ENCODE measurements at places on chromosomes 6 and 20.

DNA sequence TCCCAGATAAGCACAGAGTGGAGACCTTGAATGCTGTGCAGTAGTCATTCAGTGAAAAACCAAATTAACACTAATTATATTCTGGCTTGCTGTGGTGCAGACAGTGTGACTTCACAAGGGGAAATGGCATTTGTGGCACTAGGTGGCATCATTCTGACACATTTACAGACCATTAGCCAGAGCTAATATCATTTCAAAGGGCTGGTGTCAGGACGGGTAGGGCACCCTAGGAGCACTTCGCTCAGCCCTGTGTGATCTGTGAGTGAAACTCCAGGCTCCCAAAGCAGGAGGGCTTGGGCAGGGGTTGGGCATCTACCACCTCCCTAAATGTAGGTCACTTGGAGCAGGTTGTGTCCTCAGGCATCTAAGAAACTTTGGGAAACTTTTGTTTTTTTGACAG lies 555.8 kb downstream of the PKHD1 start:
- DNase-seq = no peak

- peak; percentile 84 for DNase-seq
These were observed 65.4 kb downstream of the ARHGAP18 start for GRCh38 chr6:129644567-129645015.

DNA sequence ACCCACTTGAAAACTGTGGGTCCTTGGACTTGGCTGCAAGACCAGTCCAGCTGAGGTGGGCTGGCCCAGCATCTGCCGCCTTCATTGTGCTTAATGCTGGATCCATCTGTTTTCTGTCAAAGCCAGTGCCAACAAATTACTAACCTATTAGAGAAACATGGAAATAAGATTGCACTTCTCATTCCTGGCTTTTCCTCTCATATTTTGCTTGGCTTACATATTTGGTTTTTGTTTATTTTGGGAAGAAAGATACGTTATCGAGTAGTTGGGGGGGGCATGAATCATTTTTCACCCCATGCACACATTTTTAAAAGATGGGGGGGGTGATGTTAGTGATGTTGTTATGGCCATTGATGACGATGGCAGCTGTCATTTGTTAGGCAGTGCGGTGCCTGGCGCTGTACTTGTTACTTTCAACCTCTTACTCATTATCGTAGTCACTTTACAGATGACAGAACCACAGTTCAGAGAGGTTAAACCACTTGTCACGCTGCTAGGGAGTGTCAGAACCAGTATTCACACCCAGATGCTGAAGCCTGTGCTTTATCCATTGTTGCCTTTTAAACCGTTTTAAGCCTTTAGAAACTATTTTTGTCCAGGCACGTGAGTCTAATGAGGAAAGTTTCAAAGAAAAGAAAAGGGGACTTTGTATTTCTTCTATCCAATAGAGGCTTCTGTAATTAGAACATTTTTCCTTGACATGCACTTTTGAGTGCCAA lies 180.0 kb downstream of the TMEM242 start:
- peak; percentile 73 for DNase-seq

DNA sequence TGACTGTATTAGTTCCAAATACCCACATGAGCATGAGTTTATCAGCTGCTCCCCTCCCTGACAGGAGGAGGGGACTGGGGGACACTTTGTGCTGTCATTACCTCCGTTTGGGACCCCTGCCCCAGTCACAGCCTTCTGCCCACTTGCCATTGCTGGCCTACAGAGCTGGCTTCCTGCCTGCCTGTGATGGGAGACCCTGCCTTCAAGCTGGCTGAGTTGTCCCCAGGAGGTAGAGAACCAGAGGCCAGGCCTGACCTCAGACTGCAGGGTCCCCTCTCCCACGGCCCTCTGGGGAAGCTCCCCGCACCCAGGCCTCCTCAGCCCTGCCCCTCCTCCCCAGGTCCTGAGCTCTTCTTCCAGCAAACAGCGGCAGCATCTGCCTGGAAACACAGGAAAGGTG lies 105.5 kb downstream of the JPH2 start:
- DNase-seq = no peak

DNA sequence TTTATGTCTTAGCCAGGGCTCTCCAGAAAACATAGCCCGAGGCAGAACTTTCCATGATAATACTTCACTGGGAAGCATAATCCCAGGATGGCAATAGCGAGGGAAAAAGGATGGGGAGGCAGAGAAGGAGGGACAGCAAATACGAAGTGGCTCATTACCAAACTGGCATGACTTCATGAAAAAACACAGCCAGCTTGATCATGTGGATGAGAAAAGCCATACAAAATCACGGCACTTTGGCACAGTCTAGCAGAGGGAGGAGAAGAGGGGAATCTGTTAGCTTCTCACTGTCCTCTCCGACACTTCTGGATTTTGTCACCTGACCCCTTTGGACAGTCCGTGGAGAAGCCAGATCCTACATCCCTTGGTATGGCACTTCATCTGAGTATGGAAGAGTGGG lies 212.5 kb upstream of the GRIK2 start:
- DNase-seq = no peak

DNA sequence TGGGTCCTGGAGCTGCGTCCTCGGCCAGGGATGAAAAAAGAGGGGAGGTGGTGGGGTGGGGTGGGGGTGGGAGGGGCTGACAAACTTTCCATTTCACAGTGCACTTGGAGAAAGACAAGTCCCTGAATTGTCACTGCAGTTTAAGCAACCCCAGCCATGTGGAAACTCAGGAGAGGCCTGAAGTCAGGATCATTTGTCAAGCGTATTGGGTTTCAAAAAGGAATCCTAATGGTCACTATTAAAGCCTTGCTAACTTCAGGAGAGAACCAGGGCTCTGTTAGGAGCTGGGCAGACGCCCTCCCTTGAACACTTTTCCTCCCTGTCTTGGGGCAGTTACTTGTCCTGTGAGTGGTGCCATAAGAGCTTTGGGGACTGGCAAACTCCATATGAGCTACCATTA lies 159.9 kb downstream of the FNDC1 start:
- no peak for DNase-seq

- no peak for DNase-seq
These were observed 125.3 kb downstream of the FOXO3 start for GRCh38 chr6:108685970-108686369.

DNA sequence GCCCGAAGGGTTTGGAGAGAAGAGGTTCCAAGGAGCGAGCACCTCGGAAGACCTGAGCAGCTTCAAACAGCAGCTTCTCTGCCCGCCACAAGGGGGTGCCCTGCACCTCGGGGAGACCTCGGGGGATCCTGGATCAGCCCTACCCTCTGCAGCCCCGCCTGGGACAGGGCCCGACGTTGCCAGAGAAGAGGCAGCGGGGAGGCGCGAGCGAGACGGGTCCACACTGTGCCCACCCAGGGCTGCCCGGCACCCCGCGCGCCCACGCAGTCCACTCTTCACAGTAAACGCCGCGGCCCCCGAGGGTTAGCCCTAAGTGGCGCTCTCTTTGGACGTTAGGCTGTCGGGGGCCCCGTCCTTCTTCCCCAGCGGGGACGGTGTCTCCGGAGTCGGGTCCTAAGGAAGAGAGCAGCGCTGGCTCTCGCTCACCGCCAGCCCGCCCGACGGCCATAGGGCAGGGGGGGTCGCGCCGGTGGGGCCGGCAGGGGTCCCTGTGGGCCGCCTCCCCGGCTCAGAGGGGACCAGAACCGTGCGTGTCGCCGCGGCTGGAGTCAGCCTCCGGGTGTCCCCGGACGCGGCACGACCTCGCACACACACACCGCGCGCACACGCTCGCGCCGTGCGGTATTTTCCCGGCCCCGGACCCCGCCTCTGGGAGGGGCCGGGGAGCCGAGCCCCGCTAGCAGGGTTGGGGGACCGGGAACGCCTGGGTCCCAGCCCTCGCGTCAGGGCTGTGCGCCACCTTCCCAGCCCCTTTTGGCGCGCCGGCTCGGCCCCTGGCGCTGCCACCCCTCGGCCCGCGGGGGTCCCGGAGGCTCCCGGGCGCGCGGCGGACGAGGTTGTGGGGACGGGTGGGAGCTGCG lies 929 bp downstream of the CDH22 start:
- peak; percentile 23 for DNase-seq

DNA sequence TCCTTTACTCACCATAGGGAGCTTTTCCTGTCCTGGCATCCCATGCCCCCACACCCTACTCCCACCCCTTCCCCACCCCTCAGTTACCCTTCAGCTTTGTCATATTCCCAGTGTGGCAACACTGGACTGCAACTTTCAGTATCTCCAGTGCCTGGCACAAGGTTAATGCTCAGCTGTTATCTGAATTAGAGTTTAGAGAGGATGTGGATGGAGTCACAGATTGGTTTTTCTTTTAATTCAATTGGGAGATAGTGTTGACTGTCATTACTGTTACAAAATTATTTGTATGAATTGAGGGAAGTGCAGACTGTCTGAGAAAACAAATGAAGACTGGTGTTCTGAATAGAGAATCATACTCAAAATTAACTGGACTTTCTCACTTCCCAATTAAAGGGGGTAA lies 89.9 kb downstream of the TULP4 start:
- no peak for DNase-seq

DNA sequence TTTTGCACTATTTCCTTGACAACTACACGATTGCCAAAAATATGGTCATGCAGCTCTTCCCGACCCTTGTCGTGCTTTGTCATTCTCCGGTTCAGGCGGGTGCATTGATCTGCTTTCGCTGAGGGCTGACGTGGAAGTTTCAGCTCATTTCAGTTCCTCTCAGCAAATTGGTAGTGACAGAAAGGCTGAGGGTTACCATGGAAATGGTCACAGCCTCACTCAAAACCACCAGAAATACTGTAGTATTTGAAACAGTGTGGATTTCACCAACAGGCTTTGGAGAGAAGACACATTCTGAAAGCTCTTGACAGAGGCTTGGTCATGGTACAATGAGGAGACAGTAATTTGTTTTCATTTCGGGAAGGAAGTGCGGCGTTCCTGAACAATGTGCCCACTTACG lies 99.7 kb upstream of the EXOC2 start:
- no peak for DNase-seq

DNA sequence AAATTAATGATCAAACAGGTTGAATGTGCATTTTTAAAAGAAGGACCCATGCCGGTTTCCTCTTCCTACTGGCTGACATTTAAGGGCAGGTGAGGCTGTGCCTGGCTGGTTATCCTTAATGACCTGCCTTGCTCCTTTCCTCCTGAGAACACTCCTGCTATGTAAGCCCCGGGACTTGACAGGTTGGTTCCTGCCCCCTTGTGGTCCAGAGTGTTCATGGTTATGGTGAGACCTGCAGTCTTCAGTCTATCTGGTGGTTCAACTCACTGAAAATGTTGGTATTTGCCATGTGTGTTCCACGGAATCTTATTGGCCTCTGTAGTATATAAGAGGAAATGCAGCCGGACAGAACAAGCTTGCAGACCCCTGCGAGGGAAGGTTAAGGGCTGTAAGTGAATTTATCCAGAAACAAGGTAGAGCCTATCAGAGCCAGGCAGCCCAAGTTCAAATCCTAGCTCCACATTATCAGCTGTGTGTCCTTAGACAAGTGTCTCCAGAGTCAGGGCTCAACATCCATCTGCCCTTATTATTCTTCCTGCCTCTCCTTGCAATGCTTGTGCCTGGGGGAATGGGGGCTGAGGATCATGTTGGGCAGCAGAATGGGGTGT lies 5.2 kb upstream of the BPIFA3 start:
- DNase-seq = peak; percentile 16

- no peak for DNase-seq
These were observed 87.9 kb upstream of the BMP5 start for GRCh38 chr6:55963301-55963700.

DNA sequence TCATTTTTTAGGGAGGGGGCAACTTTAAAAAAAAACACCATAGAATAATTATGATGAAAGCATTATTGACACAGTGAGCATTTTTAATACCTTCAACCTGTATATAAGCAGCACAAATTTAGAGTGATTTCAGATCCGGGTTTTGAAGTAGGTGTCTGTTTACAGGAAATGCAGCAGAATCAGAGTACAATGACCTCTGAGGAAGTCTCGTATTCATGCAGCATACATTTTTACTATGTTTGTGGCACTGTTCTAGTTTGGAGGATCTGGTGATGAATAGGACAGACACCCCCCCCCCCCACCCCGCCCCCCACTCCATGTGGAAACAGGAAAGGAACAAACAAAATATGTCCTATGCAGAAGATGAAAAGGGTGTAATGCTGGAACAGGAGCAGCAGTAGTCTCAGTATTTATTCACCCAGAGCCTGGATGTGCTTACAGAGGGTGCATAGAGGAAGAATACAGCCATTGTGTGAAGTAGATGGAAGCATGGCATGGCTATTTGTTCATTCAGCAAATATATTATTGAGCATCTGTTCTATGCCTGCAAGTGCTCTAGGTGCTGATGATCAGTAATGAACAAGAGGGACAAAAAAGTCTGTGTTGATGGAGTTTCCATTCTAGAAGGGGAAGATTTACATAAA lies 19.7 kb downstream of the VAPB start:
- DNase-seq = no peak

Data from fibroblast of skin of back (primary cell).